GM23248 (cell line): ENCODE measurements at places on chromosomes 6 and 20. TPM values are rescaled to one million over a fixed set of nuclear protein-coding genes. Genes with fewer than 3 reads are reported as not detected.

The GSTA3 gene
- total RNA-seq = not detected in 2 replicates

The PCK1 gene
- not detected in 2 replicates for total RNA-seq

The PACSIN1 gene
- total RNA-seq = not detected in 2 replicates

The BEND6 gene
- 20.6 and 24.6 TPM in 2 replicates for total RNA-seq

DNA sequence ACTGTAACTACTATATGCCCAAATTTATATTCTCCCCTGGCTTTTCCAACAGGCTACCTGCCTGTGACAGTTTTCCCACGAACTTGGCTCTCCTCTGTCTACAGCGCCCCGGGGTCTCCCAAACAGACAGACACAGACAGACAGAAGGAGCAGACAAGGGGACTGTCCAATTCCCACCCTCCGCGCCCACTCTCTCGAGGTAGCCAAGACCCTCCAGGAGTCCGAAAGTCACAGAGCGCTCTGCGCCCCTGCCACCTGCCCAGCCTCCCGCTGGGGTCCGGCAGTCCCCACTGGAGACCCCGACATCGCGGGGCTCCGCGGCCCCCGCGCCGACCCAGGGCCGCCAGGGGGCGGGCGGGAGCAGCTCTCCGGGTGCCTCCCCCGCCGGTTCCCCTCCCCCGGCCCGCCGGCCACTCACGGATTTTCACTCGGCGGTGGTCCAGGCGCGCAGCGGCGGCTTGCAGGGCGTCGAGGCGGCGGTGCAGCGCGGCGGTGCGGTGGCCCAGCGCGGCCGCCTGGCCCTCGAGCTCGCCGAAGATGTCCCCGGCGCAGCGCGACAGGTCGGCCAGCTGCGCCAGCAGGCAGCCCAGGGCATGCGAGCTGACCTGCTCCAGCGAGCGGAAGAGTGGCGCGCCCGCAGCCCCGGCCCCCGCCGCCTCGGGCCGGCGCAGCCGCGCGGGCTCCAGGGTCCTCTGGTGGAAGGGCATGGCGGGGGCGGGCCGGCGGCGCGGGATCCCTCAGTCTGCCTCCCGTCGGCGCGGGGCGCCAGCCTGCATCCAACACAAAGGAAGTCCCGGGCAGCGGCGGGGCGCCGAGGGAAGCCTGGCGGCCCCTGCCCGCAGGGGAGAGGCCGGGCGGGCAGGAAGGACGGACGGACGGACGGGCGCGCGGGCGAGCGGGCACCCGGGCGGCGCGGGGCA is 81.3 kb upstream of the CCDC28A start:
- peak; percentile 79 for DNase-seq

GRCh38 chr6:53673162-53673727 is 7.7 kb upstream of the KLHL31 start:
- peak; percentile 49 for DNase-seq

DNA sequence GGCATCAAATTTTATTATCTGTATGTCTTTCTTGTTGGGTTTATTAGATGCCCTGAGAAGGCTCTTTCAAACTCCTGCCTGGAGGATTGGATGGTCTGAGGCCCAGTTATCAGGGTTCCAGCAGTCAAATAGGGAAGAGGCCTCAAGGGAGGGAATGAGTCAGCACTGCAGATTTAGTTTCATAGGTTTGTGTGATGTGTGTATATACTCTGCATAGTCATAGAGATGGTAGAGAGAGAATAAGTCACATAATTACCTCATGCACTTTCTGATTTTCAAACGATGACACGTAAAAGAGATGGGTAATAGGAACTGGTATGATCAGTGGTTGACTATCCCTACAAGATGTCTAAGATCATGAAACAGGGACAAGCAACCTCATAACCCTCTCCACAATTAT is 82.1 kb downstream of the ADAT2 start:
- peak; percentile 75 for DNase-seq

DNA sequence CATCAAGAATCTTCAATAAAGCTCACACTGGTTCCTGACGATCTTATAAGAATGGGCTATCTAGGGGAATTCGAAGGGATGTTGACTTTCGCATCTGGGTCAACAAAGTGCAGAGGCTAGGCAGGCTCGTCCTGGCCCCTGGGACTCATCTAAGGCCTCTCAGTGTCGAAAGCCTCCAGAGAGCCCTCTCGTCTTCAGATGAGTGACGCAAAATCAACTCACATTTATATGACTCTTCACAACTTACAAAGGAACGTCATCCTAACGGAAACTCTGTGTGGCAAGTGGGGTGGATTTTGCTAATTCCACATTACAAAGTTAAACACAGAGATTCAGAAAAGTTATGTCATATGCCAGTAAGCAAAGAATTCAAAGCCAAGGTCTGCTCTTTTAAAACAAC is 270.5 kb upstream of the EXOC2 start:
- no peak for DNase-seq

DNA sequence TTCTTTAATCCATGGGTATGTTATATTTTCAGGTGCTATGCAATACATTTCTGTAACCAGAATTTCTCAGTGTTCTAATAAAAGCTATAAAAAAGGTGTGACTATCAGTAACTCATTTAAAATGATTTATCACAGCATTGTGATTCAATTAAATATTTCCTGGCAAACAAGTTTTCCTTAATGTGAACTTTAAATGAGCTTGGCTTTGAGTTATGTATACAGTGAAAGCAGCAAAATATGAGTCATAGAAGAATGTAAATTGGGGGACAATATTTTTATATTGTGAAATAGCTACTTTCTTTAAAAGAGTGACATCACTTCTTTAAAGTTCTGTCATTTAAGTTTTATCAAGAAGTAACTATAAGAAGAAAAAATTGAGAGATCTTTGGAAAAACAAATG is 484.9 kb upstream of the MAN1A1 start:
- no peak for DNase-seq

- DNase-seq = peak; percentile 75
These were observed 63.2 kb upstream of the TIAM2 start for GRCh38 chr6:154931711-154932424.

DNA sequence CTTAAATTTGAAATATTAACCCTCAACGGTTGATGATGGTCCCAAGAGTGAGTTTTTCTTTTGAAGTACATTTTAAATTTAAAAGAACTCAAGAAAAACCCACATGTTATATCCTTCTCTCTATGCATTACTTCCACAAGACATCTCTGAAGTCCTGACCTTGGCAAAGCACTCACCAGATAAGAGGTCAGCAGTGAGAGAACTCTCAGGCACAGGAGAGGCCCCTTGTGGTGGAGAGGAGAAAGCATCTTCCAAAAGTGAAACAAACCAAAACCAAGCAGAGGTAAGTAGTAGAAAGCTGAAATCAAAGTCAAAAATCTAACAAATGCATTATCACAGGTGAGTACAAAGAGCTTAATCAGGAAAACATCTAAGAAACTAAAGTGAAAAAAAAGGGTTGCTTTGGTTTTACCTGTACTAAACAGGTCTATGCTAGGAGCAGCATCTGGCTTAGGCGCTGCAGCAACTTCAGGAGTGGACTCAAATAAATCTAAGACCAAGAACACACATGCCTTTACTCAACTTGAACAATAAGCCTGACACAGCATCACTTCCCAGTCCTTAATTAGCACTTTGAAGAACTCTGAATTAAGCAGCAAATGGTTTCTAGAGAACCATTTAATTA is 80.5 kb downstream of the PRSS35 start:
- DNase-seq = peak; percentile 38
